ENCODE measurements at places on chromosomes 12 and 14. TPM values are rescaled to one million over a fixed set of nuclear protein-coding genes. Genes with fewer than 3 reads are reported as not detected.

The PKP2 gene
- total RNA-seq: 0.23 TPM

The TMEM119 gene
- not detected for total RNA-seq

The CCDC88C gene
- 83.6 TPM for total RNA-seq

The KLC1 gene
- 101 TPM for total RNA-seq

The KRT73 gene
- not detected for total RNA-seq

The LRP1-AS gene
- not detected for total RNA-seq

The PRB2 gene
- not detected for total RNA-seq

All from activated CD8-positive, alpha-beta T cell treated with anti-CD3 and anti-CD28 coated beads for 36 hours (primary cell).